ENCODE measurements at places on chromosomes 16 and 17.

GRCh38 chr17:15232517-15232915, 32.6 kb downstream of the PMP22 start:
- DNase-seq: no peak

- no peak for DNase-seq
Measured at GRCh38 chr17:43477832-43478634, 5.7 kb upstream of the DHX8 start.

- DNase-seq: no peak
Measured at GRCh38 chr17:77034677-77035424, 105.9 kb upstream of the SEC14L1 start.

- DNase-seq: no peak
Measured at GRCh38 chr16:15521758-15522509, 87.5 kb downstream of the BMERB1 start.

GRCh38 chr17:81276781-81277180, 18.3 kb downstream of the SLC38A10 start:
- DNase-seq: no peak

- no peak for DNase-seq
Measured at GRCh38 chr16:85136213-85136701, 24.0 kb upstream of the CIBAR2 start.

DNA sequence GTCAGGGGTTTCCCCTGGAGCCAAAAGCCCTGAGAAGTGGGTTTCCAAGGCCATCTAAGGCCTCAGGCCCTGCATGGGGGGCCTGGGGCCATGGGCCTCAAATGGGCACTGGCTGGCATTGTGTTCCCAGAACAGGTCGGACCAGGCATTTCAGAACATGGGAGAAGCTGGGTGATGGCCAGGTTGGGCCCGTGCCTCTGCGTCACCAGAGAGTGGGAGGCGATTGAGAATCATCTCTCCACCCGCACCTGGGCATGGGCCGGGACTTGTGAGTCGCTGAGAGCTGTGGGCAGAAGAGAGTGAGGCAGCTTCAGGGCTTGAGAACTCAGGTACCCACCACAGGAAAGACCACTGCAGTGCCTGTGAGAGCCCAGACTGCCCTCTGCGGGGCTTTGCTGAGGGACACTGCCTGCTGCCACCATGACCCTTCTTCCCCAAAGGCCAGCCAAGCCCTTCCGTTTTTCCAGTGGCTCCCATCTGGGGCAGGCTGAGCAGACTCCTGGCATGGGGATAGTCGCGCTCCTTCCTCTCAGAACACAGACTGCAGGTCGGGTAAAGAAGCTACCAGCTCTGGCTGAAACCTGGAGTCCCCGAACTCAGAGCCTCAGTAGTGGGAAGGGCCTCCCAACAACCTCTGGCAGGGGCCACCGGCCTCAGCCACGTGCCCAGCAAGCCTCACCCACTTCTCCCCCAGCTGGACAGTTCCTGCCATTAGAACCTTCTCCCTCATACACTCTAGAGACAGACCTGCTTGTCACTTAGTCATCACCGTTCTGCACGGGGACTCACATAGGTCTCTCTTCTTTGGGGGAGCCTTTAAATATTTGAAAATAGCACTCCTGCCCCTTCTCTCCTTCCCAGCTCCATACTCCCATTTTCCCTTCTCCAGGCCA, 1.6 kb downstream of the RAB11FIP4 start:
- DNase-seq: no peak

GRCh38 chr17:1078831-1079561, 82.1 kb downstream of the TIMM22 start:
- no peak for DNase-seq

- DNase-seq: no peak
Measured at GRCh38 chr16:73177729-73178295, 129.9 kb upstream of the ZFHX3 start.

DNA sequence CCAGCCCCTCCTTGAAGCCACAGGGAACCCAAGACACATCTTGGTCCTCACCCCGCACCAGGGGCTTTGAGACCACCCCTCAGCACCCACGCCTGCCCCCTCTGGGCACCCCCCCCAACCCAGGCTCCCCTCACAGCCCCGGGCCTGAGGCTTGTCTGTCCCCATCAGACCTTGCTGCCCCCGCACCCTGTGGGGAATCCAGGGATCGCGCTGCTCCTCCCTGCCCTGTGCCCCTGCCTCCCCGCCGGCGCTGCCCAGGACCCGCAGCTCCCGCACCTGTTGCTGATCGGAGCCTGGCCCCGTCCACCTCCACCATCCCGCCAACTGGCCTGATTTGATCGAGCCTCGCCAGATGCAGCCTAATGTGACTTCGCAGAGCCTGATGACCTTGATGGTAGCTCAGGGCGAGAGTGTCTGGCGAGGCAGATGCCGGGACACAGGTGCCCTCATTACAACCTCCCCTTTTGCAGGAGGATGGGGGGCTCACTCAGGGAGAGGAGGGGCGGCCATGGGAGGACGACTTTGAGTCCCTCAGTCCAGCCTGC, 29.0 kb downstream of the SLC25A10 start:
- no peak for DNase-seq

DNA sequence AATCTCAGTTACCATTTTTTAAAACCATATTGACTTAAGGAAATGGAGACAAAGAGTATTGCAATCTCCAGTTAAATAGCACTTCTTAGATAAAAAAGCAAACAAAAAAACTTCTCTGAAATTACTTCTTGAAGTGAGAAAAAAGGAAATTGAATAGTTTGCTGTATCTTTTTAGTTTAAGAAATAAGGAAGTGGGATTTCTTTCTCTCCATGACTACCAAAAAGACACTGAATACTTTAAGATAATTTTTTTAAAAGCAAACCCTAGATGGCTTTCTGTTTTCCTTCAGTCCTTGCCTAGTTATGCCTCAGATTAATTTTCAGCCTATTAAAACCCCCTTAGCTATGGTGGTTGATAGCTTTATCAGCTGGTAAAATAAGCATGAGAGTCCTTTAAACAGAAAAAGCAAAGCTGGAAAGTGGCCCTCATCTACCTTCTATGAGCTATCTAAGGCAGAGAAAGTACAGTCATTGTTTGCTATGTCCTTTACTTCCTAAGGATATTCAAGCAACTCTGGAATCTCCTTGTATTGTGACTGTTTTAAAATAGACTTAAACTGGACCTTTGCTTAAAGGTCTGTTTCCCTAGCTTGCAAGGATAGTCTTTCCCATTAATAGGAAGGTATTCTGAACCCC, 28.6 kb downstream of the TPPP3 start:
- DNase-seq: no peak

DNA sequence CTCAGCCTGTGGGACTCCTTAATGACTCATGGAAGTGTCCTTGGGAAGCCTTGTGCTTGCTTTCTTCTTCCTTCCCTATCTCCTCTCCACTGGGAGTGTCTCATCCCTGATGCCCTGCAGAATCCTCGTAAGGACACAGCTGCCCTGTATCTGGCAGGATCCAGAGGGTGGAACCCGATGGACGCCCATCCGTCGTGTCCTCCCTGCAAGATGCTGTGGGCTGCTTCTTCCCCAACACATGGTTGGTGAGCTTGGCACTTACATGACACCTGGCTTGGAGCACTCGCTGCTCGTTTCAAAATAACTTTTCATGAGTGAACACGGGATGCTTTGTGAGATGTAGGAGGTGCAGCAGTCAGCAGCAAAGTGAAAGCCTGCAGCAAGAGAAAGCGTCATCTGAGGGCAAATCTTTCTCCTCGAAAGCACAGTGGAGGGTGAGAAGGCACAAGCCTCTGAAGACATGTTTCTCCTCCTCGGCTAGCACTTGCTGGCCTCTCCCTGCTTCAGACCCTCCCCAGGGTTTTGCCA, 3.3 kb downstream of the CCL15 start:
- DNase-seq: no peak

DNA sequence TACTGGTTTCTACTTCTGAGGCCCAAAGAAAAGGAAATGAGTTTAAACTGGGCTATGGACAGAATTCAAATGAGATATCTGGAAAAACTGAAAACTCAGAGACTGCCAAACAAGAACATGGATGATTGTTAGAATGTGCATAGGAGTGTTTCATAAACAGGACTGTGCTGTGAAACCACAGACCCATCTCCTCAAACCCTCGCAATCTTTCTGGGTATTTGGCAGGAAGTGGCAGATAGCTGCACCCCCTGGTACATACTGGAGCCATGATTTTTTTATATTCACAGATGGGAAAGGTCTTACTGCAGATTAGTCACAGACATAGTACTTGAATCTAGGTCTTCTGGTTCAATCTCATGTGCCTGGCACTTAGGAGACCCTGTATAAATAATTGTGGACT, 145.0 kb downstream of the CCDC182 start:
- DNase-seq: no peak

GRCh38 chr16:3106205-3106928, 6.0 kb upstream of the ZNF205 start:
- peak; percentile 65 for DNase-seq

DNA sequence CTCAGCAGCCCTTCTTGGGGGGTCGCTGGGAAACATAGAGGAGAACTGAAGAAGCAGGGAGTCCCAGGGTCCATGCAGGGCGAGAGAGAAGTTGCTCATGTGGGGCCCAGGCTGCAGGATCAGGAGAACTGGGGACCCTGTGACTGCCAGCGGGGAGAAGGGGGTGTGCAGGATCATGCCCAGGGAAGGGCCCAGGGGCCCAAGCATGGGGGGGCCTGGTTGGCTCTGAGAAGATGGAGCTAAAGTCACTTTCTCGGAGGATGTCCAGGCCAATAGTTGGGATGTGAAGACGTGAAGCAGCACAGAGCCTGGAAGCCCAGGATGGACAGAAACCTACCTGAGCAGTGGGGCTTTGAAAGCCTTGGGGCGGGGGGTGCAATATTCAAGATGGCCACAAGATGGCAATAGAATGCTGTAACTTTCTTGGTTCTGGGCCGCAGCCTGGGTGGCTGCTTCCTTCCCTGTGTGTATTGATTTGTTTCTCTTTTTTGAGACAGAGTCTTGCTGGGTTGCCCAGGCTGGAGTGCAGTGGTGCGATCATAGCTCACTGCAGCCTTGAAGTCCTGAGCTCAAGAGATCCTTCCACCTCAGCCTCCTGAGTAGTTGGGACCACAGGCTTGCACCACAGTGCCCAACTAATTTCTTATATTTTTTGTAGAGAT, 3.4 kb downstream of the STH start:
- peak; percentile 20 for DNase-seq

GRCh38 chr17:3929764-3930163, 13.5 kb upstream of the P2RX1 start:
- no peak for DNase-seq

DNA sequence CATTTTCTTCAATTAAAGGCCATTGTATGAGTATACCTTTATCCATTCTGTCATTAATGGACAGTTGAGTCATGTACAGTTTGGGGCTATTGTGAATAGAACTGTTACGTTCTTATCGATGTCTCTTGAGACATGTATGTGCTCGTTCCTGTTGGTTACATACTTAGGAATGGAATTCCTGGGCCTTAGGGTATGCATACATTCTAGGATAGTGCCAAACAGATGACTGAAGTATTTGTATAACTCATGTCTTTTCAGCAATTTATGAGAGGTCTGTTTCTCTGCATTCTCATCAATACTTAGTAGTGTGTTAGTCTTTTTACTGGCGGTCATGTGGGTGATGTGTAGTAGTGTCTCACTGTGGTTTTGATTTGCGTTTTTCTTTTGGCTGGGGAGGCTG, 81.2 kb downstream of the USP22 start:
- DNase-seq: no peak

- DNase-seq: no peak
Measured at GRCh38 chr17:55295411-55296170, 30.8 kb downstream of the HLF start.

GRCh38 chr16:11784038-11784369, 13.1 kb downstream of the ZC3H7A start:
- no peak for DNase-seq

- DNase-seq: no peak
Measured at GRCh38 chr17:9843152-9844010, 17.7 kb downstream of the GLP2R start.

DNA sequence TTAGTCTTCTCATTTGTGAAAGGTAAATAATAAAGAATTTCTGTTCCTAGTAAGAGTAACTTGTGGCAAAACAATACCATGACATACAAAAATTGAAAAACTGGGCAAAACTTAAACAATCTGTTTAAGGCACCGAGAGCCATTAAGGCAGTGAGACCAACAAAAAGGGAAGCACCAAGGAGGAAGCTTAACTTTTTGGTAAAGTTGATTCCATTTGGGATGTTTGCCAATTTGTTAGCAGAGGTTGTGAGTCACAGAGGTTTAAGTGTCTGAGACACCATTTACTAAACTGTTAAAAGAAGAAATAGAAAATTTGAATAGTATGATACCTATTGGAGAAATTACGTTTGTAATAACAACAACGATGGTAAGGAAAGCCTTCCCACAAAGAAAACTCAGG, 4.9 kb downstream of the SLC35G3 start:
- DNase-seq: no peak

DNA sequence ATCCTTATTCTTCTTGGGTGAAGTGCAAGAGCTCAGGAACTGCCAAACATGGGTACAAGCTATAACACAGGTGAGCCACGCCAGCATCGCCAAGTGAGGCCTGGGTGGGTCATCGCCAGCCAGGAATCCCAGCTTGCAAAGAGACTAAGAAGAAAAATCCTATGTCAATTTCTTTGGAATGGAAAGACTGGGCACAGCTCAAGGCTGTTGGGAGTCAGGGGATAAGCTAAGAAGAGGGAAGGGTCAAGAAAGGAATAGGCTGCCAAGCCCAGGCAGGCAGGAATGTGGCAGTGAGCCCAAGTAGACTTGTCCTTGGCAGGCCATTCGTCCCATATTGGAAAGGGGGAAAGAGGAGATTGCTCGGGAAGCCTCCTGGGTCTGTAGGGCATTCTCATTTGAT, 191.4 kb upstream of the CDH5 start:
- no peak for DNase-seq

DNA sequence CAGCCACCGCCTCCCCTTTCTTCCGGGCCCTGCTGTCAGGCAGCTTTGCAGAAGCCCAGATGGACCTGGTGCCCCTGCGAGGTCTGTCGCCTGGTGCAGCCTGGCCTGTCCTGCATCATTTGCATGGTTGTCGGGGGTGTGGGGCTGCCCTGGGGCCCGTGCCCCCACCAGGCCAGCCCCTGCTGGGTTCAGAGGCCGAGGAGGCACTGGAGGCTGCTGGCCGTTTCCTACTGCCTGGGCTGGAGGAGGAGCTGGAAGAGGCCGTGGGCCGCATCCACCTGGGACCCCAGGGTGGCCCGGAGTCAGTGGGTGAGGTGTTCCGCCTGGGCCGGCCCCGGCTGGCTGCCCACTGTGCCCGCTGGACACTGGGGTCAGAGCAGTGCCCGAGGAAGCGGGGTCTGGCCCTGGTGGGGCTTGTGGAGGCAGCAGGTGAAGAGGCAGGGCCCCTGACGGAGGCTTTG, 5.5 kb upstream of the TGFB1I1 start:
- no peak for DNase-seq

DNA sequence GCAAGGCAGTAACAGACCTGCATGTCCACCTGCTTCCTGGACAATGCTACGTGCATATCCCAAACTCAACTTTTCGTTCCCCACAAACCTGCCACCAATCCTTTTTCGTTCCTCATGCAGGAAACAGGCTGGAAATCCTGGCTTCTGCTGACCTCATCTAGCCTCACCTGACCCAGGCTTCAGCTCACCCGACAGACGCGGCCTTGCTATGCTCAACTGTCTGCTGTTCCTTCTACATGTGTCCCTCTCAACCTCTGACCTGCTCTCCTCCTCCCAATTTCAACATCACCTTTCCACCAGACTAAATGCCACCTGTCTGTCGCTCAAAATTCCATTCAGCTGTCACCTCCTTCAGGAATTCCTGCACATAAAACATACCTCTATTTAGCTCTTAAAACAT, 44.5 kb downstream of the XPO6 start:
- DNase-seq: no peak
